ENCODE measurements at places on chromosomes 3 and 15.

GRCh38 chr3:125136966-125137357, 75.6 kb downstream of the SLC12A8 start:
- DNase-seq, result no peak

GRCh38 chr3:10444511-10444910, 60.9 kb downstream of the ATP2B2 start:
- DNase-seq, result no peak

GRCh38 chr3:23797491-23797890, 8.3 kb upstream of the UBE2E1 start:
- DNase-seq, result no peak

- no peak for DNase-seq
Observed at GRCh38 chr3:94303266-94303665, 240.4 kb downstream of the NSUN3 start.
